NCI-H2171 treated with DMSO at 0.1 percent for 48 hours (cell line): ENCODE measurements at places on chromosomes 7 and 10.

DNA sequence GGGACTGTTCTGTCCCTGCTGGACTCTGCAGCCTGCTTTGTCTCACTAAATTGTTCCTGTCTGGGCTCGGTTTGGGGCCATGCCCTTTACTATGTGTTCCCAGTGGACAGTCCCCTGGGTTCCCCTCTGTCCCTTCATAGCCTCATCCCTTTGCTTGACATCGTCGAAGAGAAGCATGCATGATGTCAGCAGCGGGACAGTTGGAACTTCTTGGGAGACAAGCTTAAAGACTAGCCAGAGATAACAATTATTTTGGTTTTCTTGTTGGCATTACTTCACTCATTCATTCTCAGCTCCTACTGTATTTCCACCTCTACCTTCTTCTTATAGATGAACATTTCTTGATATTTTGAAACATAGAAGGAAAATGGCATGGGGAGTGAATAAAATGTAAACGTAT is 2.7 kb downstream of the EPHB6 start:
- no peak for DNase-seq

GRCh38 chr10:44418637-44419036 is 33.7 kb upstream of the CXCL12 start:
- DNase-seq: no peak

DNA sequence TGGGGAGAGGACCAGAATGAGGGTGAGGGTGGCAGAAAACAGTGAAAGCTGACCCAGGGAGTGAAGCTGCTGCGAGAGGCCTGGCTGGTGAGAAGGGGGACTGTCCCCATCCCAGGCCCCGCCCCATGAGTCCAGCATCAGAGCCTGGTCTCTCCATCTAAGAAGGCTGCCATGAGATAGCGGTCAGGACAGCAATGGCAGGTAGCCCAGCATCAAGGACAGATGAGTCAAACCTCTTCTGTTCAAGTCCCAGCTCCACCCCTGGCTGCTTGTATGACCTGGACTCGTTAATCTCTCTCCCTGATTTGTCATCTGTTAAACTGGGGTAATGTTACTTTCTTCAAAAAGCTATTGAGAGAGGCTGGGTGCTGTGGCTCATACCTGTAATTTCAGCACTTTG is 22.2 kb downstream of the GPNMB start:
- DNase-seq: no peak

DNA sequence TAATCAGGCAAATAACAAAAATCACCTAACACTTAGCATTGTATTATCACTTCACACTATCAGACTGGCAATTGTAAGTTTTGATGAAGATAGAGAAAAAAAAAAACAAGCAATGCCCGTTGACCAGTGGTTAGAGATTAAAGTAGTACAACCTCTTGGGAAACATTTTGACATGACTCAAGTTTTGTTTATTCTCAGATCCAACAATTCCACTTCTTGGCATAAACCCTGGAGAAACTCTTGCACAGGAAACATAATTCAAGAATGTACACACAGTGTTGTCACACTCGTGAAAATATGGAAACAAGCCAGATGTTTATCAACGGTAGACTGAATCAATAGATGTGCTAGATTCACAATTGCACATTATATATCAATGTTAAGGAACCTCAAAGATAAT is 37.2 kb downstream of the FRMD4A start:
- no peak for DNase-seq

DNA sequence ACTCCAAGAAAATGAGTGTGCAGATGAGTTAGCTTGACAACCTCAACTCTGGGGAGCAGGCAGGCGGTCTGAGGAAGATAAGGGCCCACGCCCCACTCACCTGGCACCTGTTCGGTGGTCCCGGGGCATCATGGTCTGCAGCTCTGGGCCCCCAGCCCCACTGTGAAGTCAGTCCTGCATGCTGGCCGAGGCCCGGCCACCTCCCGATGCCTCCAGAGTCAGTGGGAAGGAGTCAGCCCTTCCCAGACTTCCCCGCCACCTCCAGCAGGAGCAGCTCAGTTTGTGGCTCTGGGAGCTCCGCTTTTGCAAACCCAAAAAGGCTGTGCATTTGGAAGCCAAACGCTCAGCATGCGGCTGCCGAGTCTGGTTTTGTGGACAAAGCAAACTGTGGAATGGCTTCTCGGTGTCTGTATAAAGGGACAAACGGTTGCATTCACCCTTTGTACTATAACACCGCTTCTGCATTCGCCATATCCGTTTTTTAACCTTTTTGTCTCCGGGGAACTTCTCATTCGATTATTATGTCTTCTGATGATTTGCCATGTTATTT is 167.3 kb downstream of the CCDC3 start:
- no peak for DNase-seq

DNA sequence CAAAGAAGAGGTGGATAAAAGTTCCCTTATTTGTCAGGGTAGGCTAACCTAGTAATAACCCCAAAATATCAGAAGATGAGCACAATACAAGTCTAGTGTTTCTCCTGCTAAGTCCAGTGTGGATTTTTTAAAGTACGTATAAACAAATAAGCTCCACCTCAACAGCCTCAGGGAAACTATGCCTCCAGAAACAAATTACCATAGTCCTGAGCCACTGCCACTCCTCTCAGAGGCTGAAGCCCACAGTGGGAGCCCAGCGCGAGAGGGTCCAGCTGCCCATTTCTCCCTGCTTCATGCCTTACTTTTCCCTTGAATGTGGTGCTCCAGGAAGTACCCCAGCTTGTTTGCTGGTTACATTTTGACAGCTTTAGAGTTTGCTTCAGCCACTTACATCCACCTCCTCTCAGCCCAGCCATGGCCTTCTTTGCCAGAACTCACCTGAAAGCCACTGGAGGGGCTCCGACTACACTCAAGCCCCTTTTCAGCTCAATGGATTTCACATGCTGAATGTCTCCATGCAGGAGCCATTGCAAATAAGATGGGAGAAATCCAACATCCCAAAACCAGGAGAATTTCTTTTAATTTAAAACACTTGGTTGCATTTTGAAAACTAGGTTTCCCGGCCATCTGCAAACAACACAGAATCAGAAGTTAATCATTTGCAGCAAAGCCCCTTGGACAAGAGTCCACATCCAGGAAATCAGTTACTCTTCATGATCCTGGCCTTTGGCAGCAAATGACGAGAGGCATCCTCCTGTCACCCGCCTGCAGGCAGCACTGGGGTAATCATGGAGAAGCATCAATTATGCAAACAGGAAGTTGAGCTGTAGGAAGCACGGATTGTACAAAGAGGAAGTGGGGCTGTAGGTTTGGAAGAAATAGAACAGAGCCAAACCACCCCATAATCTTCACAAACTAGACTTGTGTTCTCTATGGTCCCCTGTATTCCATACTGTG is 138.1 kb downstream of the HERPUD2 start:
- no peak for DNase-seq

DNA sequence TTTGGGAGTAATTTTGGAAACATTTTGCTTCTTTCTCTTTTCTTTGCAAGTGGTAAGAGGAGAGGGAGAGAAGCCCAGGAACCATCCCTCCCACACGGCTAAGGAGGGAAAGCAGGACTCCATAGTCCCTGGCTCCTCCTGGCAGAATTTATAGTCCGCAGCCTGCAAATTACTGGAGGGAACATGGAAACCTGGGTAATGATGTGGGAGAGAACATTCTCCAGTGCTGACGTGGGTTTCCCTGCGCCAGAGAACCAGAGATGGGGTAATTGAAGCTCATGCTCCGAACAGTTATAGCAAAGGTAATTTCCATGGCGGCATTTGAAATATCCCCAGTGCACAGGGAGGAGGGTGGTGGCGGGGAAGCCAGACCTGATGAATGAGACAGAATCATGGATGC is 320.4 kb downstream of the RPS24 start:
- DNase-seq: no peak

DNA sequence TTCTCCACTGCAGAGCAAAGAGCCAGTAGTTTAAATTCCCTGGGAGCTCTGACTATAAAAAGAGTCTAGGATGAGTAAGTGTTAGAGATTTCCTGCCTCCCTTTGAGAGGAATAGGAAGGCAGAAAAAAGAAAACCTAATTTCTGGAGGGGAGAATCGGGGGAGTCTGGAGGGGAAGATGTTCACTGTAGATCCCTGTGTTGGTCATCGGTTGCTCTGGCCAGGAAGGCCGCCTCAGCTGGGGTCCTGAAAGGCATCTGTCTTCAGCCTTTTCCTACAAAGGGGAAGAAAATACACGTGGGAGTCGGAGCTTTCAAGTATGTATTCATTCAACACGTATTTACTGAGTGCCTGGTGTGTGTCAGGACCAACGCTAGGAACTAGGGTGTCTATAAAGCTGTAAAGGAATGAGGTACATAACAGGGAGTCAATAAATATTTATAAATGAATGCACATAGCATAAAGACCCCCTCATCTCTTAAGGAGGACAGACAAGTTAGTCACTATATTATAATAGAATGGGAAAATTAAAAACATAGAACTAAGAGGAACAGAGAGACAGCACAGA is 101.1 kb downstream of the ICA1 start:
- DNase-seq: no peak

- DNase-seq: no peak
Observed at GRCh38 chr7:4178916-4179687, 503.0 kb upstream of the FOXK1 start.

DNA sequence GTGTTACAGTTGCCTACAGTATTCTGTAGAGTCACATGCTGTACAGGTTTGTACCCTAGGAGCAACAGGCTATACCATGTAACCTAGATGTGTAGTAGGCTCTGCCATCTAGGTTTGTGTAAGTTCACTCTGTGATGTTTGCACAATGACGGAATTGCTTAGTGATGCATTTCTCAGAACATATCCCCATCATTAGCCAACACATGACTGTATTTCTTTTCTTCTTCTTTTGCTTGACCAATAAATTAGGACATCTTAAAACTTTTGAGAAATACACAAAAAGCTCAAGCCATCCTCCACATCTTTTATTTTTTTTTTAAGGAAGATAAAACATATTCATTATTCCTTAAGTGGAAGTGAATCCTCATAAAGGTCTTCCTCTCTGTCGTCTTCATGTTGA is 5.4 kb upstream of the PFKFB3 start:
- no peak for DNase-seq

- DNase-seq: no peak
Observed at GRCh38 chr10:5447611-5448071, 35.3 kb downstream of the NET1 start.

DNA sequence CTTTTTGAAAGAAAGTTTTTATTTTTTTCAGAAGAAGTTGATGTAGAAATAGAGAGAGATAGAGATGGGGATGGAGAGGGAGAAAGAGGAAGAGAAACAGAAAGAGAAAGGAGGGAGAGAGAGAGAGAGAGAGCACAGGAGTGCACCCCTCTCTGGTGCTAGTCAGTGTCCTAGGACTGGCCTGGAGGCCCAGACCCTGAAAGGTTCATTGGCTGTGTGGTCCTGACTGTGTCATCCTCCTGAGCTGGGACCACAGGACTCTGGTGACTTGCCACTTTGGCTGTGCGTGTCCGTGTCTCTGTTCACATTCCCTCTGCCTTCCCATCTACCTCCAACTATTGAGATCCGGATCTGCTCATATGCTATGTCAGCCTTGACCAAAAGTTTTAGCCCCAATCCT is 62.1 kb upstream of the SHH start:
- no peak for DNase-seq

DNA sequence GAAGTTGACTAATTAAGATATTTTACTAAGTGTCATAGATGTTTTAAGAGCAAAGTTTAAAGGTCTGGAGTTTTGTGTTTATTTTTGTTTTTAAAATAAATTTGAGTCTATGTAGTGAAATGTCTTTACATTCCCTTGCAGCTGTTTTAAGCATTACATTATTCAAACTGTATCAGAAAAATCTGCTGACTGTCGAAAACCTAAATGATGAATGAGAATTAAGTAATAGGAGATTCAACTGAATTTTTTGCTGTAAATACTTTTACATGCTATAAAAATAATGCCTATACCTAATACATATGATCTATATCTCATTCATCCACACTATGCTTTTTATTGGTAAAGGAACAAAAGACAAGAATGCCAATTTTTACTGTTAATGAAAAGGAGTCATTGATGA is 227.2 kb downstream of the CSTF2T start:
- DNase-seq: no peak

- no peak for DNase-seq
Observed at GRCh38 chr7:50513166-50513871, 51.9 kb downstream of the DDC start.

- DNase-seq: no peak
Observed at GRCh38 chr7:151511946-151512345, 7.7 kb downstream of the RHEB start.

DNA sequence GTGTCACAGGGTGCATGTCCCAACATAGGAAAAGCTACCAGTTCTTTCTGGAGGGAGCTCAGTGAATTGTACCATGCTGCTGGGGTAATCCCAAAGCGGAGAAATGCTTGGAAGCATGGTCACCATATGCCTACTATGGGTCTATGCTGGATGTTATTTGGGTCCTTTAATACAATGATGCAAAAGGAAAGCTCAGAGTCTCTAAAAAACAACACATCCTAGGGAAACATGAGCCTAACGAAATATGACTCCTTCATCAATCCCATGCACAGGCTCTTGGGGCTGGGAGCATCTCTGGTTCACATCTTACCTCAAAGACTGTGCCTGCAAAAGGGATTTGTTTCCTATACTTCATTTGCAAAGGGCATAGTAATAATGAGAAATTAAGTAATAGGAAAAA is 65.2 kb downstream of the CUBN start:
- DNase-seq: no peak

DNA sequence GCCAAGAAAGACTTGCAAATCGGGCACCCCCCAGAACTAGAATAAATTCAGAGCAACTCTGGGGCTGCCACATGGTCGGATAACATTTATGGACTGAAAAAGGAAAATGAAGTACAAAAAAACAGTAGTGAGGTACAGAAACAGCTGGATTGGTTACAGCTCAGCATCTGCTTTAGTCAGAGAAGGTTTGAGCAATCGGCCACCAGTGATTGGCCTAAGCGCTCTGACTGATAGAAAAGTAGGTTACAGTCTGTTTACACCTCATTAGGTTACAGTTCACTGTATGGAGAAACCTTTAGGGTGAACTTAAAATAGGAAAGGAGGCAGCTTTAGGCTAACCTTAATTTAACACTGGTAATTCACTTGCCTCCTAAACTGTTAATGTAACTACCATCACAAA is 102.0 kb upstream of the DKK1 start:
- DNase-seq: no peak

DNA sequence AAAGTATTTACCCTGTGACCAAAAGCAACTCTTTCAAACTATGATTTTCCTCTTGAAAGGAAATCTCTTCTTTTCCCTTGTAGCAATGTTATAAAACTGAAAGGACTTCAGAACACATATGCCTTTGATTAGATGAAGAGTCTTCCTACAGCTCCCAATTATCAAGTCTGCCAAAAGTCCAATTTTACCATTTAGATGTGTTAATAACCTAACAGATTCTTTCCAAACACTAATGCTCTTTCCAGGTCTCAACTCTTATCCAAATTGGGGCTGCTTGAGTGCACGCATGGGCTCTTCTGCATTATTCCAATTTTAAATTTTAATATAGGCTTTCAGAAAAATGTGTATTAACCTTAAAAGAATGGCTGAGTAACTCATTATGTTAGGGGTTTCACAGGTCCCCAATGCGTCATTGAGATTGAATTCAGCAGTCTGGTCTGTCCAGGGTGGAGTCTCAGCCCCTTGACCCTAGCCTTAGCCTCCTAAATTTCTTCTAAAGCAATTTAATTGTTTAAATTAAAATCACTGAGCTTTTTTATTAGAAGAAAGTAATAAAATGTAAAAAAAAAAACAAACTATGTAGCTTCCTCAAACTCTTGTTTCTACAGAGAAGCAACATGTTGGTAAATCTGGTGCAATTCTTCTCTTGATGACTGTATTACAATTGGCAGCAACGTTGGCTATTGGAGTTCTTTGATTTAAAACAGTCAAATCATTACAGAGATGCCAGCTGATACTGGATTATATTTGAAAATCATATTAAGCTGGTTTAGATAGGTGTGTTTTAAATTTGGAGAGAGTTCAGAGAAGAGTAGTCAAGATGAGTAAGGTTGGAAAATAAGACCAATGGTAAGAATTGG is 170.4 kb downstream of the DKK1 start:
- DNase-seq: no peak
